ENCODE measurements at places on chromosomes 11 and 22. TPM values are rescaled to one million over a fixed set of nuclear protein-coding genes. Genes with fewer than 3 reads are reported as not detected.

- peaks cover 3% of the 10 kb centered on the region for H3K36me3 ChIP-seq
- peak within 1 kb of the TSS; percentile 60 for H3K4me3 ChIP-seq
- H3K27me3 ChIP-seq, result no peaks in the 10 kb centered on the region
- peak within 1 kb of the TSS; percentile 72 for H3K27ac ChIP-seq
- no peak for DNase-seq
Observed at GRCh38 chr22:50269970-50270665, at the start of gene MAPK11. TSS of gene MAPK11 (minus strand) at chr22:50270380. CDS start at chr22:50270292, 88 bp downstream.

DNA sequence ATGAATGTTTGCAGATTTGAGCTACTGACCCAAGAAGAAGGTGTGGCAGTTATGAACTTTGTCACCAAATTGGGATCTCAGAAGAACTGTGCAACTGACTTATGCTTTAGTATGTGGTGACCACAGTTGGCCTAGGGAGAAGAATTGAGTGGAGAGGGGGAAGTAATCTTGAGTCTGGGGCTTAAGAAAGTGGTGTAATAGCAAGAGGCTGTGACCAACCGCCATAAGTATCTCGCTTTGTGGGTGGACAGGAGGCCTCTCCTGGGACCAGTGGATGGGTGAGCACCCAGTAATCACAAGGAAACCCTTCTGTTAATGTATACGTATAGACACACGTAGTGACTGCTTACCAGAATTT lies 12.7 kb upstream of the IL10RA start:
- no peaks in the 10 kb centered on the region for H3K36me3 ChIP-seq
- H3K4me3 ChIP-seq, result no peak overlapping the region

DNA sequence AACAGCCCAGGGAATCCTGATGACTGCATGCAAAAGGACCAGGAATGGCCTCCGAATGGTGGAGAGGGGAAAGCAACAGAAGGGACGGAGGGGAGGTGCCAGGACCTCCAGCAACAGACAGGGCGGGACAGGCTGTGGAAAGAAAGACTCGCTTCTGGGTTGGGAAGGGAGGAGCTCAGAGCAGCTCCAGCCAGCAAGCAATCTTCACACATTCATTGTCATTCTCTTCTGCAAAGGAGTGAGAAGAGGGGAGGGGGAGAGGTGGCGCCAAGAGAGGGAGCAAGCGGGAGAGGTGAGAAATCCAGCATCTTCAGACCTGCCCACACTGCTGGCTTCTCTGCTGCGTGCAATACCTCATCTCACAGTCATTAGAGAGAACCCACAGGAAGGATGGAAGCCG lies 509.0 kb downstream of the BUD13 start:
- no peaks in the 10 kb centered on the region for H3K36me3 ChIP-seq
- H3K27ac ChIP-seq, result no peak overlapping the region
- no peak for DNase-seq
- H3K4me3 ChIP-seq, result no peak overlapping the region

GRCh38 chr11:1389932-1390568 lies at the start of gene BRSK2:
TSS of gene BRSK2 (plus strand) at chr11:1389934. CDS start at chr11:1390285, 351 bp downstream.
- peaks cover 49% of the 10 kb centered on the region for H3K27me3 ChIP-seq
- H3K27ac ChIP-seq, result peak within 1 kb of the TSS; percentile 80
- no peaks in the 10 kb centered on the region for H3K36me3 ChIP-seq
- H3K4me1 ChIP-seq, result peaks cover 14% of the 10 kb centered on the region

GRCh38 chr11:6156628-6157359 lies 13.3 kb downstream of the OR52B2 start:
- no peaks in the 10 kb centered on the region for H3K36me3 ChIP-seq
- H3K4me3 ChIP-seq, result no peak overlapping the region
- H3K27ac ChIP-seq, result no peak overlapping the region

DNA sequence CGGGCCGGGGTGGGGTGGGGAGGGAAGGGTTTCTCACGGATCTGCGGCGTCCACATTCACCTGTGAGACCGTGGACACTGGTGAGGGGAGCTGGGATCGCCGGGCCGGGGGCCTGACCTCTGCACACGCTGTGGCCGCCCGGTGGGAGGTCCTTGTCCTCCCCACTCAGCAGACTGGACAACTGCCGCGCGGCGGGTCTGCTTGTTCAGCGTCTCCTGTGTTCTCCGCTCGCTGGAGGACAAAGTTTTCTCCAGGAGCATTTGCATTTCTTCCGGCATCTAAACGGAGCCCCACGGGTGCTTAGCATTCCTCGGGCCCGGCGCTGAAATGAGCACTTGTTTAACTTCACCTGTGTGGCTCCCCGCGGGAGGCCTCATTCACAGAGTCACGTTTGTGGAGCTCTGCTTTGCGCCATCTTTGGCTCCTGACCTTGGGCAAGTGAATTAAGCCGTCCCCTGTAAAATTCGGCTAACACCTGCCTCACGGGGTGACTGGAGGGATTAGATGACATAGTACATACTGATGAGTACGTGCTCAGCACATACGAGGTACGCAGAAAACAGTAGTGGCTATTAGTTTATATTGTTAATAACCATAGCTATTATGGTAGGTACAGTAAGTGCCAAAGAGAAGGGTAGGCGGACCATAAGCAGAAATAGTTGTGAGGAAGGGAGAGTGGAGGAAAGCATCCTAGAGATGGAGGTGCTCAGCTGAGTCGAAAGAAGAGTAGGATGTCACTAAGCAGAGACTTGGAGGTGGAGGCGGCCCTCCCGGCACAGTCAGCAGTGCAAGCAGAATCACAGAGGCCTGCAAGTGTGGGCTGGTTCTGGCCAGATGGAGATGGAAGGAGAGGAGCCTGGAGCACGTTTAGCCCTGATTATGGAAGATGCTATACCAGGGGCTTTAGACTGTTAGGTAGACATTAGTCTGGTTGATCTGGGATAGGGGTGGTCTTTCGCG lies 885 bp downstream of the TRMU start:
- H3K27me3 ChIP-seq, result no peaks in the 10 kb centered on the region
- peak overlapping the region; percentile 91 for H3K4me3 ChIP-seq
- DNase-seq, result no peak
- H3K4me1 ChIP-seq, result peaks cover 27% of the 10 kb centered on the region
- H3K27ac ChIP-seq, result peak overlapping the region; percentile 88

DNA sequence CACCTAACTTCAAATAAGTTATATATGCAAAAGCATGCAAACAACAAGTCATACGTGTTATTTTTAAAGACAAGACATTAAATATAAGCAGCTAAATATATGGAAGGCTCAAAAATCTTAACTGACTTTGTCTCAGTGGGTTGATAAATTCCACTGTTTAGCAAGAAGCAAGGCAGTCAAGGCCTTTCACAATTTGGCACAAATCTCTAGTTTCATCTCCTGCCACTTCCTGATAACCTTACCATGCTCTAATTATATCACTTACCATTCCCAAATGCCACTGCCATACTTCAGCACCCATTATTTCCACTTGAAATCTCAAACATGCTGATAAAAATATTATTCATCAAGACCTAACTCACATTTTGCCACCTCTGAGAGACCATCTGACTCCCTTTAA lies 24.8 kb downstream of the DCUN1D5 start:
- no peaks in the 10 kb centered on the region for H3K4me1 ChIP-seq
- no peak for DNase-seq
- H3K4me3 ChIP-seq, result no peak overlapping the region
- no peak overlapping the region for H3K27ac ChIP-seq

- no peak overlapping the region for H3K27ac ChIP-seq
- no peak overlapping the region for H3K4me3 ChIP-seq
- DNase-seq, result no peak
- H3K36me3 ChIP-seq, result no peaks in the 10 kb centered on the region
- H3K27me3 ChIP-seq, result no peaks in the 10 kb centered on the region
Observed at GRCh38 chr22:39907047-39907446, 6.2 kb downstream of the GRAP2 start.

GRCh38 chr11:10678101-10678500 lies 15.5 kb downstream of the IRAG1 start:
- no peak for DNase-seq
- H3K4me1 ChIP-seq, result peaks cover 100% of the 10 kb centered on the region
- no peak overlapping the region for H3K4me3 ChIP-seq
- H3K36me3 ChIP-seq, result no peaks in the 10 kb centered on the region

DNA sequence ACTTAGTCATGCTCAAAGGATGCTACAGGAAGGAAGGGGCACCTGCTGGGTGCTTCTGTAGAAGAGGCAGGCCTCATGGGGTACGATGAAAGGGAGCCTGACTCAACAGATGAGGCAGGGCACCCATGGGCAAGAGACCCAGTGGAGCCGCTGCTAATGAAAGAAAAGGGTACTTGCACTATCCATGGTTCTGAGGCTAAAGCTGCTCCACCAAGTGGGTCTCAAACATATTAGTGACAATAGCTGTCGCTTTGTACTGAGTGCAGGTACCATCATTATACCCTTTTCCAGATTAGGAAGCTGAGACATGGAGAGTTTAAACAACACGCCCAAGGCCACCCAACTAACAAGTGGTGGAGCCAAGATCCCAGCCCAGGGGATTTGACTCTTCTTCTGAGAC lies 127.5 kb upstream of the SERPIND1 start:
- no peaks in the 10 kb centered on the region for H3K4me1 ChIP-seq
- no peaks in the 10 kb centered on the region for H3K27me3 ChIP-seq
- DNase-seq, result no peak
- H3K36me3 ChIP-seq, result no peaks in the 10 kb centered on the region

DNA sequence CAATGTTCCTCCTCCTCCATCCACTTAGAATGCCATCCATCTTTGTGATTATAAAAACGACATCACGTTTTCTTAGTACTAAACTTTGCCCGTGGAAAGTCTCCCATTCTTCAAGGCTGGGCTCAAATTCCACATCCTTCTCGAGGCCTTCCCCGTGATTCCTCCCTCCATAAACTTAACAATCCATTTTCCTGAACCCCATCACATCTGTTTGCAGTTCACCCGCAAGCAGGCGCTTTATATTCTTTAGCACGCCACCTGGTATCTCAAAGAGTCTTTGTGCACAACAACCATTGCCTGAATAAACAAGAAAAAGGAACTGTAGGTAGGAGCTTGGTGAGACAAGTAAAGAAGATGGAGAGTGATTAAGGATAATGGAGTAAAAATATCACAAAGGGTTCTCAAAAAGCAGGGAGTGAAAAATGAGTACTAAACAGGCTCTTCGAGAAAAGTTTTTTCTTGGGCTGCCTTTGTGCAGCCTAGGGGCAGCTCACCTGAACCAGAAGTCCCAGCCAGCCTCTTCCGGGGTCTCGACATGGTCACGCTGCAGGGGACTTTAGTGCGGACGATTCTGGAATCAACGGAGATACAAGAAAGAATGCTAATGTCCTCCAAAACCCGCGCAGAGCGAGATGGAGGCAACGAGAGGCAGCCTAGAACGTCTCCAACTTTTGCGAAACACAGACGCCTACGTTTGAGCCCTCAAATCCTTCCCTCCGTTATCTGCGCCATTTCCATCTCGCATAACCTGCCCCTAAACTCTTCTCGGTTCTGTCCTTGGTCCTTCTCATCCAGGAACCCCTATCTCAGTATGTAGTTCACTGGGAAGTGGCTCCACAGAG lies 585 bp downstream of the THYN1 start:
- H3K36me3 ChIP-seq, result peaks cover 54% of the 10 kb centered on the region
- peak overlapping the region; percentile 78 for H3K4me3 ChIP-seq
- H3K27ac ChIP-seq, result peak overlapping the region; percentile 79

- no peak for DNase-seq
- peaks cover 11% of the 10 kb centered on the region for H3K36me3 ChIP-seq
- no peaks in the 10 kb centered on the region for H3K27me3 ChIP-seq
- peak overlapping the region; percentile 57 for H3K27ac ChIP-seq
Observed at GRCh38 chr11:3127706-3128355, 37.3 kb downstream of the OSBPL5 start.

DNA sequence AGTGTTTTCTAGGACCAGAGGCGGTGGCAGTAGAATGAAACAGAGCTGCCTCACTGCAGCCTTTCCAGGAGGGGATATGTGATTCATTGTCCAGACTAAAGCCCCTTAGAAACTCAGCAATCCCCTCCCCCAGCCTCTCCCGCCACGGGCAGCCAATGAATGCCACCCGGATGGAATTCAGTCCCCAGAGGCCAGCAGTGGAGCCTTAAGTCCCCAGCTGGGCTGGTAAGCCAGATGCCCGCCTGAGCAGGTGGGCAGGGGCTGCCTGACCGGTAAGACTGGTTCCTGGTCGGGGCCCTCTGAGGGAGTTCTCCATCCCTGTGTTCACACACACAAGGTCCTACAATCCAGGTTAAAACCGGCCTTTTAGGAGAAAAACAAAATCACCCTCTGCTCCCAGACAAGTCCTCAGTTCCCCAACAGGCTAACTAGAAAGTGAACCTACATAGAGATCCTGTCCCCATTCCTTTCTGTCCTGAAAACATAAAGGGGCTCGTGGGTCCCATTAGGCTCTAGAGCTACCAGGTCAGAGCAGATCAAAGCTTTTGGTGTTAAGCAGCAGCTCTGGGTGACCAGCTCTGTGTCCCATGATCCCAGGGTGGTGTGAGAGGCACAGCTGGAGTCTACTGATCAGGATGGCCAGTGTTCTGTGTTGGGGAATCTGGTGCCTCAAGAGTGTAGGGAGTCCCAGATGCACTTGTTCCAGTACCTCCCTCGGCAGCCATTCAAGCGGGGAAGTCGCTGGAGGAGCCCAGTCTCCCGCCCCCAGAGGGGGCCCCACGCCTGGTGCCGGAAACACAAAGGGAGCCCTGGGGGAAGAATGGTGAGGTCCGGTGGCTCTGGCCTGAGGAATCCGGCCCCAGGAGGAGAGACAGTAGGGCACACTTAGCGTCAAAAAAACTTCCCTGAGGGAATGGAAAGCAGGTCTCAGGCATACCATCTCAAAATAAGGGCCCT lies 2.6 kb downstream of the PATZ1 start:
- peak overlapping the region; percentile 69 for H3K4me3 ChIP-seq
- H3K27me3 ChIP-seq, result no peaks in the 10 kb centered on the region
- peak overlapping the region; percentile 88 for H3K27ac ChIP-seq
- no peak for DNase-seq

The GLYATL1 gene
- not detected for total RNA-seq

The NCAM1 gene
- 161 TPM for total RNA-seq

The TIMM10 gene
- 43.4 TPM for total RNA-seq

The SAA4 gene
- not detected for total RNA-seq

The C22orf42 gene
- not detected for total RNA-seq

The CASP5 gene
- 0.57 TPM for total RNA-seq

The MS4A4E gene
- total RNA-seq, result 0.91 TPM

The SLC35F2 gene
- total RNA-seq, result 3.6 TPM

The NFAM1 gene
- total RNA-seq, result 5.1 TPM

The BRSK2 gene
- total RNA-seq, result 3.3 TPM

The SCGB1D2 gene
- total RNA-seq, result not detected

The CD3D gene
- total RNA-seq, result not detected

The SLC37A2 gene
- total RNA-seq, result 7.6 TPM

The USP2 gene
- total RNA-seq, result 9.9 TPM

Data from esophagus muscularis mucosa (tissue), 4 donors.